ENCODE measurements at places on chromosomes 3 and 15.

GRCh38 chr15:42996871-42997270, 76.3 kb upstream of the TTBK2 start:
- no peak for DNase-seq

DNA sequence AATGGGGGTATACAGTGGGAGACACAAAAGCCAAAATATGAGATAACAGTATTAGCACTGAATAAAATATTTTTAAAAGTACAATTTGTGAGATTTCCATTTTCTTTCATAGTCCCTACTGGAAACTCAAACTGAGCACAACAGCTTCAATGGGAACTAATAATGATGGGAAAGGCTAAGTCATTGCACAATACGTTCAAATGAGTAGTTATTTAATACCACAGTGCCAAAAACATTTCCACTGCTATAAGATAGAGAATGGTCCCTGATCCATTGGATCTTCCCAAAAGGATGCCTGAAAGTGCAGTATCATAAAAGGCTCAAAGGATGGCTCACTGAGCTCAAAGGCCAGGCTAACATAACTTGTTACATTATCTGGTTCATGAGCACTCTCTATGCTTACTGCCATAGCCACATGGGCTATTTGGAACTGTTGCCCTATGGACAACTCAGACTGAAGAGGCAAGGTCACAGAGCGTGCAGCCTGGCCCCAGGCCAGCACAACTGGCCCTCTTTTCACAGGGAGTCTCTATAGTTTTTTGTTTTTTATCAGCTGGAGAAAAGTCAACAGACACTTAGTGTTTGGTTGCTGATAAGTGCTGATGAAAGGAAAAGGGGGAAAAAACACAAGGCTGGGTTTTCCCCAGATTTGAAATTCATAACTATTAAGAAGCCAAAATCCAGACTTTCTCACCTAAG, 54.1 kb upstream of the PPIB start:
- DNase-seq: no peak

DNA sequence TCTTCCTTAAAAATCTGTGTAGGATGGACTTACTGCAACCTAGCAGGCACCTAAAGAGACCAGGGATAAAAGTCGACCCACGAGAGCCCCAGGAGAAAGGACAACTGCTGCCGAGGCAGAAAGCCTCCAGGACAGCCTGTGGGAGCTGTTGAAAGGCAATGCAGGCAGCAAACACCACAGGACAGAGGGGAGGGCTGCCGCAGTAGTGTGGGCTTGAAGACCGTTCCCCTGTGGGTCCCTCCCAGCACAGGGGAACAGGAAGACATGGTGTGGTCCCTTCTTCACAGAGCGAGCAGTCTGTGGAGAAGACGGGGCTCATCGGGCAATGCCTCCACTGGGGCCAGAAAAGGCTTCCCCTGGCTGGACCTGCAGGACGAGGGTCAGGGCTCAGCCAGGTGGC, 58.5 kb upstream of the GATA2 start:
- no peak for DNase-seq

DNA sequence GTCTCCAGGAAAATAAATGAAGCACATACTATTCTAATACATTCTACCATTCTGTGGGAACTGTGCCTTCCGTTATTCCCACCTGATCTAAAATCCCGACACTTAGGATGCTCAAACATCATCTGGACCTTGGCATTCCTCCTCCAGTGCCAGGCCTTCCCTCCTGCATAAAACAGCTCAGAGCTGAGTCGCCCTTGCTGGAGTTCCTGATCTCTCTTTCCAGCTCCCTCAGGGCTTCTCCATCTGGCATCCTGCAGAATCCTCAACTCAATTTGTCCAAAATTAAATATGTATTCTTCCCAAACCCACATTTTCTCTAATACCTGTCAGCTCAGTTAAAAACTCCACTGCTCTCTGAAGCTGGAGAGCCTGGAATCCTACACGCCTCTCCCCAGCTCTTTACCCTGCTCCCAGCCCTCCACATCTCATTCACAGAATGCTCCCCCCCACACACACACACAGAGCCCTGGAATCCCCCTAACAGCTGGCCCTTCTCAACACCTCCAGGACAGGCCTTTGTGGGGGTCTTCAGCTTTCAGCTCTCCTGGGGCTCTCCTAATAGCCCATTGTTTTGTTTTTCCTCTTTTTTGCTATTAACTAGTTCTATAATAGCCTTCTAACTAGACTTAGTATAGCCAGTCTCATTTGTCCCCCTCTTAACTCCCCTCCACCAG, 78.5 kb downstream of the HMG20A start:
- DNase-seq: no peak
